ENCODE measurements at places on chromosomes 12 and 14. TPM values are rescaled to one million over a fixed set of nuclear protein-coding genes. Genes with fewer than 3 reads are reported as not detected.

ING4 gene
- 14.4 TPM for total RNA-seq

C3AR1 gene
- not detected for total RNA-seq

FIGNL2 gene
- total RNA-seq, result 0.27 TPM

JAG2 gene
- 12.6 TPM for total RNA-seq

A2M gene
- total RNA-seq, result not detected

BCL2L14 gene
- not detected for total RNA-seq

ANG gene
- 11.0 TPM for total RNA-seq

CPM gene
- 5.3 TPM for total RNA-seq

EML5 gene
- 0.45 TPM for total RNA-seq

AKAP5 gene
- total RNA-seq, result 0.68 TPM

WNT1 gene
- total RNA-seq, result not detected

PLXNC1 gene
- 0.04 TPM for total RNA-seq

PRDM4 gene
- 22.2 TPM for total RNA-seq

LRIG3 gene
- total RNA-seq, result 5.1 TPM

SELPLG gene
- total RNA-seq, result 0.87 TPM

GPX2 gene
- 281 TPM for total RNA-seq

RNASE13 gene
- not detected for total RNA-seq

TMTC2 gene
- 1.0 TPM for total RNA-seq
